ENCODE measurements at places on chromosomes 2 and 18.

DNA sequence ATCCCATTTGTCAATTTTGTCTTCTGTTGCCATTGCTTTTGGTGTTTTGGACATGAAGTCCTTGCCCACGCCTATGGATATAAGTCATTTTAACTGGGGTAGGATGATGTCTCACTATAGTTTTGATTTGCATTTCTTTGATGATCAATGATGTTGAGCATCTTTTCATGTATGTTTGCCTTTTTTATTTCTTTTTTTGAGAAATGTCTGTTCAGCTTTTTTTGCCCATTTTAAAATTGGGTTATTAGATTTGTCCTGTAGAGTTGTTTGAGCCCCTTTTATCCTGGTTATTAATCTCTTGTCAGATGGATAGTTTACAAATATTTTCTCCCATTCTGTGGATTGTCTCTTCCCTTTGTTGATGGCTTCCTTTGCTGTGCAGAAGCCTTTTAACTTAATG lies 75.3 kb downstream of the COMMD1 start:
- no peak for DNase-seq

- DNase-seq = no peak
Measured at GRCh38 chr2:10022041-10022421, 21.3 kb upstream of the KLF11 start.

- DNase-seq = no peak
Measured at GRCh38 chr2:8315531-8316165, 366.2 kb upstream of the ID2 start.

DNA sequence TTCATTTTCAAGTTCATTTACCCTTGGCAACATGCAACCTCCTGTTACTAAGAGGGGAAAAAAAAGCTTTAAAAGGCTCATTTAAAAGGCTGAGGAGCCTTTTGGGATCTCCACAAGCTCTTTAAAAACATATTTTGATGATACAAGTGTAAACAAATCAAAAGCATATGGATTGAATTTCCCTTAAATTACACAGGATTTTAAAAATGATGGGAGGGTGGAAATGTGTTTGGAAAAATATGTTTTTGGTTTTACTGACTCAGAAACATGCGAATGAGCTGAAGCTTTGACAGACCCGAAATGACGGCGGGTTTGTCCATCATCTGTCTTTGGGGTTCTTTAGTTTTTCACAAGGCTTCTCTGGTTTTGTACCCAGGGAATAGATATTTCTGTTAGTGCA lies 180.6 kb upstream of the CCDC68 start:
- no peak for DNase-seq

DNA sequence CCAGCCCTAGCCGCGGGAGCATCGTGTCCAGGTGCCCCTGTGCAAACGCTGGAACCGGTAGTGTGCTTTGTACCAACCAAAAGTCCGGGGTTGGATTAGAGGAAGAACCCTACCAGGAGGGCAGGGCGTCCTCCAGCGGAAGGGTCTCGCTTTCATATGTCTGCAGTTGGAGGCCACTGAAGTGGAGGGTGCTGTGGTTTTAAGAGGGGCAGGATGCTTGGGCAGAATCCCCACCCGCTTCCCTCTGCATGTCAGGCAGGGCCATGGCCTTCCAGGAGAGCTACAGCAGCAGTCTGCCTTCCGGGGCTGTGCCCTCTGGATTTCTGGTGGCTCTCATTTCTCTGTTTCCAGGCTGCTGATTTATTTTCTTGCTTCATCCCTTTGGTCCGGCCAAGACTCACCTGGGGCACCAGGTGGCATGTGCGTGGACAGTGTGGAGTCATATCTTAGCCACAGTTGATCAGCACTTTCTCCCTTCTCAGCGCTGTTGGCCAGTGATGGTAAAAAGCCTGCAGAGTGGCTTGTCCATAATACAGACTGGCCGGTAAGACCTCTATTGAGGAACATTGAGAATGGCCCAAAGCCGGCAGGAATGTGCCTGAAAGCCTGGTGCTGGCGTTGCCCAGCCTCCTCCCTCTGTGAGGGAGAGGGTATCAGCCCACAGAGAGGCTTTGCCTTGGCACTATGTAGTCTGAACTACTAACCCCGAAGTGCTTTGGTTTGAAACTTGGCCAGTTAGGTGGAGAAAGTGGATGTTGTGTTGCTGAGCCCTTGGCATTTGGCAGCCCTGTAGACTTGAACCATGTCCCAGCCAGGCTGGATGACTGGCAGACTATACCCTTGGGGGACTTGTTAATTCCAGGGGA lies 1.8 kb downstream of the AGAP1 start:
- DNase-seq = no peak

GRCh38 chr2:129336276-129336675 lies 643.2 kb upstream of the RAB6C start:
- DNase-seq = no peak

GRCh38 chr2:181430406-181431118 lies 26.6 kb upstream of the ITGA4 start:
- DNase-seq = no peak

DNA sequence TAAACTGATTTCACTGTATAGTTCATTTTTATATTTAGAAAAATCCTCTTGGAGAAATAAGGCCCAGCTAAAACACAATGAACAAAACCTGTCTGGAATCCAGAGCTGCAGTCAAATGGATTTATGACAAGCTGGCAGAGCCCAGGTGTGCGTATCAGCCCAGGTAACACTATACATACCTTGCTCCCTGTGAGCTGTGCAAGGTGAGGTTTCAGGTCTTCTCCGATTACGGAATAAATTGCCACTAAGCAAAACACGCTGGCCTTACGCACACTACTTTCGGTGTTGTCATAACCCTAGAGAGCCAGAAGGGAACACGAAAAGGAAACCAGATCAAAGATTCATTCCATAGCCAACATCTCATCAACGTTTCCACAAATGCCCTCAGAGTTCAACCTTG lies 61.9 kb upstream of the TFCP2L1 start:
- DNase-seq = no peak

DNA sequence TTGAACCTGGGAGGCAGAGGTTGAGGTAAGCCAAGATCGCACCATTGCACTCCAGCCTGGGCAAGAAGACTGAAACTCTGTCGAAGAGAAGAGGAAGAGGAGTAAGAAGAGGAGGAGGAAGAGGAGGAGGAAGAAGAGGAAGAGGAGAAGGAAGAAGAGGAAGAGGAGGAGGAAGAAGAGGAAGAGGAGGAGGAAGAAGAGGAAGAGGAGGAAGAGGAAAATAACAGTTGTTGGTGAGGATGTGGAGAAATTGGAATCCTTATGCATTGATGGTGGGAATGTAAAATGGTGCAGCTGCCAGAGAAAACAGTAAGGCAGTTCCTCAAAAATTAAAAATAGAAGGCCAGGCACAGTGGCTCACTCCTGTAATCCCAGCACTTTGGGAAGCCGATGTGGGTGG lies 8.5 kb upstream of the NCL start:
- DNase-seq = no peak

GRCh38 chr2:50602636-50603327 lies 429.1 kb downstream of the NRXN1 start:
- DNase-seq = no peak

DNA sequence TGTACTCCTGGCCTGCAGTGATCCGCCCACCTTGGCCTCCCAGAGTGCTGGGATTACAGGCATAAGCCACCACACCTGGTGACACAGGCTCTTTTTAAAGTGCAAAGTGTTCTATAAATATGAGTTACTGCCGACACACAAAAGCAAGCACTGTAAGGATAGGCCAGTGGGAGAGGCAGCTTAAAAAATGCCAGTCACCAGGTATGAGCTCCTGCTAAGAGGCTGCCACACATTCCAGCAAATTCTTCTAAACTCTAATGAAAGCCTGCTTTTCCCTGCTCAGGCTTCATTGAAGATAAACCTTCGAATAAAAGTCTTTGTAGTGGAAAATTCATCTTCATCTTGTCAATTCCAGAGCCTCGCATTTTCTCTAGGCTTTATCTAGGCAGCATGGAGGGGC lies 203.0 kb upstream of the PID1 start:
- no peak for DNase-seq

GRCh38 chr2:194883711-194884110 lies 773.3 kb upstream of the SLC39A10 start:
- no peak for DNase-seq

- DNase-seq = no peak
Measured at GRCh38 chr2:226892729-226893128, 56.9 kb downstream of the RHBDD1 start.
